Activated T-helper 17 cell treated with anti-CD3 and anti-CD28 coated beads, Interleukin-2, amount 50 U/mL, for 72 hours (primary cell): ENCODE measurements at places on chromosomes 3 and 15. TPM values are rescaled to one million over a fixed set of nuclear protein-coding genes. Genes with fewer than 3 reads are reported as not detected.

Gene LIPH
- total RNA-seq: 0.65 TPM

Gene TUSC7
- total RNA-seq: not detected

Gene FOXB1
- total RNA-seq: 0.77 TPM

Gene IQCH
- 0.89 TPM for total RNA-seq

GRCh38 chr3:159843840-159844730 lies 144.6 kb upstream of the IL12A start:
- no peak for ATAC-seq

- ATAC-seq: no peak
Measured at GRCh38 chr3:39910826-39911464, 101.5 kb downstream of the MYRIP start.

DNA sequence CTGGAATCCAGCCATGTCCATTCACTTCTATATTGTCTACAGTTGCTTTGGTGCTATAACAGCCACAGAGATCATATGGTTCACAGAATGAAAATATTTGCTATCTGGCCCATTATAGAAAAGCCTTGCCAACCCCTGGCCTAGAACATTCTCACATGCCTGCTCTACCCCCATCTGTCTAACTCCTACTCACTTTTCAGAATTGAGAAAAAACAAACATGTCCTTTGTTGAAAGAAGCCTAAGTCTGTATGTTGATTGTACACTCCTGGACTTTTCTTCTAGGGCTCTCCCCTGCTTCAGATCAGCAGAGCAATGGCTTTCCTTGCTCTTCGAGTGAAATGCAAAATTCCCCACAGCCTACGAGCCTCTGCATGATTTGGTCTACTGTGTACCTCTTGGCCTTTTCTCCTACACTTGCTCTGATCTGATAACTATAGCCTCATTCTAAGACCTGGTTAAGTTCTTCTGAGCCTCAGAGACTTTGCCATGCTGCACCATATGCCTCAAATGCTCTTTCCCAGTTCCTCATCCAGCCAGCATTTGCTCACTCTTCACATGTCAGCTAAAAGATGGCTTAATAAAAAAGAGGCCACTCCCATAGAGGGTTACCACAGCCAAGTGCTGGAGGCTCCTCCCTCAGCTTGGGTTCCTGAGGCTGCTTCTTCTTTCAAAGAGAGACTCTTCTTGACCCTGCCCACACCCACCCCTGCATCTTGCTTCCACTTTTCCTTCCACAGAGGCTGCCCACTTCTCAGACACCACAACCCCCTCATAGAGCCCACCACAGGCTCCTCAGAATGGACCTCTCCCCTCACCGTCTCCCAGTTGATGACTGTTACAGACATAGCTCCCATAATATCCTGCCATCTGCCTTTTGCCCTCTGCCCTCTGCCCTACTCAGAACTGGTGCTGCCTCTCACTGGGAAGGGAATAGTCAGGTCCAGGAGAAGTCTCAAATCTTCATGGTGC lies 22.9 kb upstream of the DCLK3 start:
- ATAC-seq: no peak

DNA sequence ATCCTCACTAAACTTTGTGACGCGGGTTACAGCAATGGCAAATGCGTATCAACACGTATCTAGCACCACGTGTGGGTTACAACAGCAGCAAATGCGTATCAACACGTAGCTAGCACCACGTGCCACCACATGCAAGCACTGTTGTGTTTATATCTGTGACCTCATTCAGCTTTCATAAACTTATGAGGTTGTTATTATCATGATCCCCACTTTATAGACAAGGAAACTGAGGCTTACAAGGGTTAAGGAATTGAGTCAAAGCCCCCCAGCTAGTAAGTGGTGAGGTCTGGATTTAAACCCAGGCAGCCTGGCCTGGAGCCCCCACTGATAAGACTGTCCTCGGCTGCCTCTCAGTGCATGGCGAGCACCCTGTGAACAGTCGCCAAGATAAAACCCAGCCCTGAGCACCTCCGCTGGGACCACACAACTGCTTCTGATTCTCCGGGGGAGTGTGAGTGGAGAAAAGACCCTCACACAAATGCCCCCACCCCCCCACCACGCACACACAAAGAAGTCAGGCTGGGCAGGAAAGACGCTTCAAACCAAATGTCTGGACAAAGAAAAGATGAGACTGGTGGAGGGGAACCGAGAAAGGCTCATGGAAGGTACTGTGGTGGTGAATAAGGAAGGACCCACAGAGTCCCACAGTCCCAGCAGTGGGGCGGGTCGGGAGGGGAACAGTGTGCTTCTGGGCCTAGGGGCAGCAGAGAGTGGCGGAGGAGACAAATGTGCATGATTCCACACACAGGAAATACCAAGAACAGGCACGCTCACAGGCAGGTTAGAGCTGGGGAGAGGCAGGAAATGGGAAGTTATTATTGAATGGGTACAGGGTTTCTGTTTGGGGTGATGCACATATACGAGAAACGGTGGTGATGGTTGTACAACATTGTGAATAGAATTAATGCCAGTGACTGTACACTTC lies 173.4 kb downstream of the XXYLT1 start:
- no peak for ATAC-seq

DNA sequence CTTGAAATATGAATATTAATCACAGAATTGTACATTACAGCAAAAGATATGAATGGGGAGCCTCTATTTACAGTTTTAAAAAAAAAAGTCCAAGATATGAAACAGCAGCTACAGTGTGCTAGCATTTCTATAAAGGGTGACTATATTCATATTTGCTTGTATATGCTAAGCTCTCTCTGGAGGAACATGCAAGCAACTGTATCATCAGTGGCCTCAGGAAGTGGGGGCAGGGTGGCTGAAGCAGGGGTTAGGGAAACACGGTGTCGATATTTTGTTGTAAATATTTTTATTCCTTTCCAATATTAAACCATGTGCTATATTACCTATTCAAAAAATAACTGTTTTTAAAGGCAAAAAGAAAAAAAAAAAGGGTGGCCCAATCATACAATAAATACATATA lies 2.3 kb downstream of the UACA start:
- no peak for ATAC-seq

DNA sequence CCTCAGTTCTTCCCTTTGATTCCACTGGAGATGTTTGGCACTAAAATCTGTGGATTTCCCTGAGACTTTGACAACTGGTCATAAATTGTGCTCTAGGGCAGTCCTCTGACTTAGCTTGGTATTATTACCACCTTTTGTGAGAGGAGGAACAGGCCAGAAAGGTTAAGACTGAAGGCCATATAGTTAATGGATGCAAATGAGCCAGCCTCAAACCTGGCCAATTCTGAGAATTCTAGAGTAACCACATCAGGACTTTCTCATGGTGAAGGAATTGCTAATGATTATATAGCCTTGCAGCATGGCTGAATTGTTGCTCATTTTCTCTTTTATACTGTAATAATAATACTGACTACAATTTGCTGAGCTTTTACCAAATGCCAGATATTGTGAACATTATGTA lies 162.5 kb downstream of the CADPS start:
- ATAC-seq: no peak
